ENCODE measurements at places on chromosomes 3 and 15. TPM values are rescaled to one million over a fixed set of nuclear protein-coding genes. Genes with fewer than 3 reads are reported as not detected.

UBAP1L gene
- 1.8 TPM for total RNA-seq

DNA sequence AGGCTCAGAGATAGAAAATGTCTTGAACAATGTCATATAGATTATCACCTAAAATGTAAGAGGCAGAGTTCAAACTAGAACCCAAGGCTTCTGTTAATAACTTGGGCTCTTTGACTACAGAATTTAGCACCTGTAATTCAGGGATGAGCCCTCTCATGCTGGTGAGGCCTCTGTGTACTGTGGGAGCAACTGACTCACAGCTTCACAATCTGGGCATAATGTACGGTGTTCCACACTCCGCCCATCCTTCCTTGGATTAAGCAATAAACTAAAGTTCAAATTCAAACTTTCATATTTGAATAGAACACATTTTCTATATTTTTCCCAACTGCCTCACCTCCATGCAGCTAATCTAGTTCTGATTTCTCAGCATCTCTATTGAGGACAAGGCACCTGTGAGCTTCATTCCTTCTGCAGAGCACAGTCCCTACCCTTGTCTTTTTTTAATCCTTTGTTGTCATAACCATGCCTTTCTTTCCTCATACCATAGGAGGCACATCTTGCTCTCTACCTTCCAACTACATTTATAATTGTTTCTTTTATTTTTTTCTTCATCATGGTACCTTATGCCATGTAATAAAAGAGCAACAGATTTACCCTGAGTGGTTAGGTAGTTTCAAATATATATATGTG lies 392.1 kb downstream of the NLGN1 start:
- no peak overlapping the region for H3K27ac ChIP-seq
- H3K4me3 ChIP-seq = no peak overlapping the region

GRCh38 chr3:134392336-134392983 lies 18.2 kb upstream of the AMOTL2 start:
- peaks cover 5% of the 10 kb centered on the region for H3K36me3 ChIP-seq
- H3K27ac ChIP-seq = no peak overlapping the region
- peaks cover 30% of the 10 kb centered on the region for H3K4me1 ChIP-seq
- peaks cover 3% of the 10 kb centered on the region for H3K27me3 ChIP-seq

DNA sequence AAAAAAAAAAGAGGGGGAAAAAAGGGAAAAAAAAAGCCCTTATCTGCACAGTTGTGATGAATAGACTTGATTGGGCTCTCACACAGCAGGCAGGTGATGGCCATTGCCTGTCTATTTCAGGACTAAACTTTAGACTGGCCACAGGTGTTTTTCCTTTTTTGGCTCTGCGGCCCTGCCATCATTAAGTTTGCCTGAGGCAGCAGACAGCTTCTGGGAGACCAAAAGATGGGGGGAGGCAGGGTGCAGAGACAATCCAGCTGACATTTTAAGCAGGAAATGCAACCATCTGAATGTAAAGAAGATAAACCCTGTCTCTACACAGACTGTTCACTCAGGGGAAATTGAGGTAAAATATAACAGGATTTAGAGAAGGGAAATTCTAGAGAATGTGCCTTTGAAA lies 295.0 kb upstream of the KCNH8 start:
- peaks cover 2% of the 10 kb centered on the region for H3K27me3 ChIP-seq
- DNase-seq = no peak
- H3K4me1 ChIP-seq = no peaks in the 10 kb centered on the region
- H3K27ac ChIP-seq = no peak overlapping the region
- H3K4me3 ChIP-seq = no peak overlapping the region
- no peaks in the 10 kb centered on the region for H3K36me3 ChIP-seq

GXYLT2 gene
- total RNA-seq = 1.8 TPM

GRCh38 chr15:83971992-83972391 lies 263.6 kb upstream of the GOLGA6L4 start:
- peaks cover 7% of the 10 kb centered on the region for H3K27me3 ChIP-seq
- no peak overlapping the region for H3K27ac ChIP-seq
- no peak for DNase-seq

DNA sequence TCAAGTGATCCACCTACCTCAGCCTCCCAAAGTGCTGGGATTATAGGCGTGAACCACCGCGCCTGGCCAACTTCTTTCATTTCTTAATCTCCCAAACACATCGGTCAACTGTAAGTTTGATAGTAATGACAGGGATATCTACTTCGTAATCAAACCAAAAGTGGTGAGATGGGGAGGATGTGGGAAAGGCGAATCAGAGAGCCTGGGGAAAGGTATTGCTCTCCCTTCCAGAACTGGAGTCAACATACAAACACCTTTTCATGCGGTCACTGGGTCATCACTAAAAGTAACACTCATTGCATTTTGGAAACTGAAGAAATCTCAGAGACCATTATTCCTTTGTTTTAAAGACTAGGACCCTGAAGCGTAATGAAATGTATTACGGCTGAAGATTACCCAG lies 14.8 kb upstream of the UBE2Q2 start:
- no peak for DNase-seq
- no peaks in the 10 kb centered on the region for H3K36me3 ChIP-seq
- H3K4me3 ChIP-seq = no peak overlapping the region
- H3K4me1 ChIP-seq = peaks cover 20% of the 10 kb centered on the region

DNA sequence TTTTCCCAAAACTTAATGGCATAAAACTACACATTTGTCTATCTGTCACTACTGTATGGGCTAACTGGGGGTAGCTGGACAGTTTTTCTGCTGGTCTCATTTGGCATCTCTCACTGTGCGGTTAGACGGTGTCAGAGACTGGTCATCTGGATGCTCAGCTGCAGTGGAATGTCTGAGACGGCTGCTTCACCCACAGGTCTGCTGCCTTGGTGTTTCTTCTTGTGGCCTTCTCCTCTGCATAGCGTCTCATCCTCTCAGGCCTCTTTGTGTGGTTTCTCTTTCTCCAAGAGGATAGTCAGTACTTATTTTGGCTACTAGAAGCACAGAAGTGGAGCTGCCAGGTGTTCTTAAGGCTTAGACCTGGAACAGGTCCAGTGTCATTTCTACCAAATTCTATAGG lies 35.9 kb upstream of the GOLGA6L9 start:
- H3K4me3 ChIP-seq = no peak overlapping the region
- no peak overlapping the region for H3K27ac ChIP-seq
- H3K36me3 ChIP-seq = no peaks in the 10 kb centered on the region
- DNase-seq = no peak
- H3K4me1 ChIP-seq = peaks cover 29% of the 10 kb centered on the region
- peaks cover 4% of the 10 kb centered on the region for H3K27me3 ChIP-seq

All from endothelial cell (in vitro differentiated cells).